ENCODE measurements at places on chromosomes 7 and 10.
A peak's percentile ranks its signal among the peaks of the same experiment; 100 is the strongest.

DNA sequence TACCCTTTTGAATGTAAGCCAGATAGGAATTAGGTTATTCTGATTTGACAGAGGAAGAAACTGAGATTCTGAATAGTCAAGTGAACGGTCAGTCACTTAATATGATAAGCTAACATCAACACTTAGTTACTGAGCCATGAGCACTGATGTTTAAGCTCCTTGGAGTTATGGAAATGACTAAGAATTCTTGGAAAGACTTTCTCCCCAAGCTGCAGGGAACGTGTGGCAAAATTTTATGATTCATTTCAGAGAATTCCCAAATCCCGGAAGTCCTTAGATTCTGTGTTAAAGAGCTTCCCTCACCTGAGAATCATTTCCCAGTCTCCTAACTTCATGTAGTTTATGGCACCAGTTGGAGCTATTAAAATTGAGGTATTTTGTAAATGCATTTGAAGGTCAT is 330.9 kb downstream of the XPNPEP1 start:
- DNase-seq, result no peak

- no peak for DNase-seq
Observed at GRCh38 chr10:74880041-74880440, 53.6 kb downstream of the KAT6B start.

GRCh38 chr10:97034301-97034700 is 151.5 kb downstream of the SLIT1 start:
- DNase-seq, result no peak

GRCh38 chr10:74738052-74738451 is 88.3 kb upstream of the KAT6B start:
- DNase-seq, result no peak

DNA sequence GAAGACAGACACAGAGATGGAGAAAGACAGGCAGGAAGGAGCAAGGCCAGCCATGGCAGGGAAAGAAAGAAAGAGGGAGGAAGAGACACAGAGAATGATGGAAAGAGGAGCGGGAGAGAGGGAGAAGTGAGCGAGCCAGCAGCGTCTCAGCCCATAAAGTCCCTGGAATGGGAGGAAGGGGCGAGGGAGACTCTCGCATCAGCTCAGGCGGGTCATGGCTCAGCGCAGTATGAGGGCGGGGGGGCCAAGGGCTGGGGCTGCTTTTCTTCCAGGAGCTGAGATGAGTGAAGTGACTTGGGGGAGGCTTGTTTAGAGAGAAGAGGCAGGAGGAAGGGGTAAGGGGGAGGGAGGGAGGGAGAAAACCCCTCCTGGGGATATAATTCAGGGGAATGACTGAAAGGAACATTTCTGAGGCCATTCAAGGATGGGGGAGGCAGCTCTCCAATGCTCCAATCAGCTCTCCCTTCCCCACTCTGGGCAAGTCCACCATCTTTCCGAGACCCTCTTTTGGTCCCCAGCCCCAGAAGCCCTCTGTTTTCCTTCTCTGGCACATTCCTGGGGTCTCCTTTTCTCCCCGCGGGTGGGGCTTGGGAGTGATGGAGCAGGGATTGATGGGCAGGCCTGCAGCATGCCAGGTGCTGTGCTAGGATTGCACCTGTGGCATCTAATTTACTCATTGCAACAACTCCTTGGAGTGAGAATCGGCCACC is 87.9 kb downstream of the HIF1AN start:
- DNase-seq, result no peak

- DNase-seq, result no peak
Observed at GRCh38 chr7:17988141-17988540, 39.5 kb downstream of the PRPS1L1 start.

DNA sequence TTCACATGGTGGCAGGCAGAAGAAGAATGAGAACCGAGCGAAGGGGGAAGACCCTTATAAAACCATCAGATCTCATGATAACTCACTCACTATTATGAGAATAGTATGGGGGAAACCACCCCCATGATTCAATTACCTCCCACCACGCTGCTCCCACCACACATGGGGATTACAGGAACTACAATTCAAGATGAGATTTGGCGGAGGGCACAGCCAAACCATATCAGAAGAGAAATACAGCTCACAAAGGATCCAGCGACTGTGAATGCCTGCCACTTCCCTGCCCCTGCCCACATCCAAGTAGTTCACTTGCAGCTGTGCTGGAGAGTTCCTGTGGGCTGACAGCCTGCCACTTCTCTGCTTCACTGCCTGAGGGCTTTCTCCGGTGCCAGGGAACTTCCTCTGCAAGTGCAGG is 148.7 kb downstream of the C7orf25 start:
- DNase-seq, result no peak

DNA sequence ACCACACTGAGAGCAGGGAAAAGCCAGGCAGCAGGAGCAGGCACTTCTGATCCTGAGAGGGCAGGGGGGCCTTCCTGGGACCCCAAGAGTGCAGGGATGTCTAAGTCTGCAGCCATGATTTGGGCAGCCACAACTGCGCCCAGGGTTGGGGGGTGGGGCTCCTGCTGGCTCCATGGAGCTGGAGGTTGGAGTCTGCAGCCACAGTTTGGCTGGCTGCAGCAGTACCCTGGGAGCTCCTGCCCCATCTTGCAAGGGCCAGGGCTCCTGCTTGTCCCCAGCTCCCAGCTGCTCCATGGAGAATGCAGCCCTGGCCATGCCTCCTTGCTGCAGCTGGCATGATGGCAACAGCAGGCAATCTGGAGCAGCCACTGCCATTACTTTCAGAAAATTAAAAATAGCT is 679.7 kb upstream of the LRRTM3 start:
- DNase-seq, result no peak

GRCh38 chr7:50554431-50555322 is 10.5 kb downstream of the DDC start:
- DNase-seq, result no peak

DNA sequence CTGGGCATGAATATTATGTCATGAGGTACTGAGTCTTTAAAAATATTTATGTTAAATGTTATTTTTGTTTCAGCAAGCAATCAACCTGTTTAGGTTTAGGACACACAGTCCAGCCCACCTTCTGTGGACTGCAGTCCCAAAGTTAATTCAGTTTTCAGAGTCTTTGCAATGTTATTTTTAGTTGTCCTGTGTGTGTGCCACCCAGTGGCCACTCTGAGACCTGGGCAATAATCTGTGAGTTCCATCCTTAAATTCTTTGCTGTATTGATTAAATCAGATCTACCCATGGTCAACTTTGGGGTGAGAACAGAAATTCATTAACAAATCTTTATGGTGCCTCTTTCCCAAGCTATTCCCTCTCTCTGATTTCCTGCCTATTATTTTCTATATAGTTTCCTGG is 415.1 kb downstream of the CCSER2 start:
- DNase-seq, result no peak

DNA sequence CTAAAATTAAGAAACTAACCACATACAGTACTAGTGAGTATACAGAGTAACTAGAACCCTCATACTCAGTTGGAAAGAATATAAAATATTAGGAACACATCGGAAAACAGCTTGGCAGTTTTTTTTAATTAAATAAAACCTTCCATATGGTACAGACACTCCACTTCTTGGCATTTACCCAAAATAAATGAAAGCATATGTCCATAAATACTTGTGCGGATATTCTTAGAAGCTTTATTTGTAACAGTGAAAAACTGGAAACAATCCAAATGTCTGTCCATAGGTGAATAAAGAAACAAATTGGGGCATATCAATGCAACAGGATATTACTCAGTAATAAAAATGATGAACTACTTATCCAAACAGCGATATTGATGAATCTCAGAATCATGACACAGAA is 410.0 kb downstream of the HTR7 start:
- DNase-seq, result peak; percentile 15

DNA sequence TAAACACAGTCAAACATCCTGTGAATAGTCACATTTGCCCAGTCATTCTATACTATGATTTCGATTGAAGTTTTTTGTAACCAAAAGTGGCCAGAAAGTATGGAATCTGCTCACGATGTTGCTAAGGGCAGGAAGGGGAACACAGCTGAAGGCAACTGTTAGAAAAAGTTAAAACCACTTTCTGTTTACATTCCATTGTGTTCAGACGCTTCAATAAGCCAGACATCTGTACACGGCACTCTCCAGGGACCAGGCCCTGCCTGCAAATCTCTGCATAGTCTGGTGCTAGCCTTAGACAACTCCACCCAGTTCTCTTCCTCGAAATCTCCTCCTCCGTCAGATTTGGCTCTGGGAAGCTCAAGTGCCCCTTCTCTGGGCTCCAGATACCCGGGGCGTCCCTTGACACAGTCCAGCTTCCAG is 17.1 kb upstream of the TMEM120A start:
- no peak for DNase-seq

DNA sequence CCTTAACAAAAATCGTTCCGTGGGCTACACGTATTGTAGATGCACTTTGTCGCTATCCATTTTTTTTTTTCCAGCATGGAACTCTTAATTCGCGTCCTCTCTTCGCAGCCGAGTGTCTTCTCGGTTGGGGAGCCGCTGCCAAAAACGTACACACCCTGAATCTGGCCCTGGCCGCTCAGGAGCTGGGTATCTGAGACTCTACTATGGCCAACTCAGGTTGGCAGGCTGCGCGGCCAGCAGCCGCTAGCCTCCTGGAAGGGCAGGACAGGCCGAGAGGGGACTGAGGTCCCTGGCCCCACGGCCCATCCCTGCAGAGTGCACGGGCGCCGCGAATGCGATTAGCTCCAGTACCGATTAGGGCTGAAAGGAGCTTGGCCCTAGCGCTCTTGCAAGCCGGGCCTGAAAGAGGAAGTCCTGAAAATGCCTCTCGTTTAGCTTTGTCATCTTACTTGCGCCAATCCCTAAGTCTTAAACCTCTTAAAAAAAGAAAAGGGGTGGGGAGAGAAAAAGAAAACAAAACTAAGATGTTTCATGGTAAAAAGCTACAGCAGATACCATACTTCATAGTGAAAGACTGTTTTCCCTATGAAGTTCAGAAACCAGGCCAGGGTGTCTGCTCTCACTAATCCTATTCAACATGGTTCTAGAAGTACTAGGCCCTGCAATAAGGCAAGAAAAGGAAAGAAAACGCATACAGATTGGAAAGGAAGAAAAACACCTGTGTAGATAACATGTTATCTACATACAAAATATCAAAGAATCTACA is 113.2 kb upstream of the RHEB start:
- no peak for DNase-seq

GRCh38 chr7:140501966-140502365 is 22.7 kb upstream of the MKRN1 start:
- no peak for DNase-seq

- no peak for DNase-seq
Observed at GRCh38 chr10:86668297-86669165, at the start of gene LDB3. TSS of gene LDB3 (plus strand) at chr10:86668511. CDS start at chr10:86668692, 181 bp downstream.

DNA sequence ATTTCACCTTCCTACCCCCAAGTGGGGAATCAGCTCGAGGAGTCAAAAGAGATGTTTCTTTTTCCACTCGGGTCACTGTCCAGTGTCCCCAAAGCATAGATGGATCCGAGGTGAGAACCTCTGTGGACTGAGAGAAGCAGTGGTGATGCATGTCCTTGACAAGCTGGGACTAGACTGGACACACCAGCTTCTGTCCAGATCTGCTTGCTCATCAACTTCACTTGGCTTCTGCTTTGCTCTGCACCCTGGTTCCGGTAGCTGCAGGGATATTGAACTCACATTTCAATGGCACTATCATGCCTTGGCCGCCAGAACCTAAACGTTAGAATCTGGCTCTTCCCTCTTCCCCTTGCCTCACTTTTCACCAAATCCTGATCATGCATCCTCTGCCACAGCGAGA is 50.3 kb upstream of the CXCL12 start:
- no peak for DNase-seq

DNA sequence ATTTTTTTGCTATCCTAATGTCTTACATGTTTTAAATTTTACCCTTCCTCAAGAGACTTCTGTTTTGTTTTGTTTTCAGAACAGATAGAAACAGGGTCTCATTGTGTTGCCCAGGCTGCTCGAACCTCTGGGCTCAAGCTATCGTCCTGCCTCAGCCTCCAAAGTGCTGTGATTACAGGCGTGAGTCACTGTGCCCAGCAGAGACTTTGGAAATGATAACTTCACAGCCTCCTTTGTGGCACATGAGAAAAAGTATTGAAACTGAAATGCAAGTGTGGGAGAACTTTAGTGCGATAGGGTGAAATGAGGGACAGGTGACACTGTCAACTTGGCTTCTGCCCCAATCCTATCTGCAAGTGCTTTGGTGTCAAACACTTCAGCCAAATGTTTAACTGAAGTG is 21.6 kb downstream of the IRF5 start:
- DNase-seq, result no peak

GRCh38 chr10:102230264-102230860 is 4.3 kb downstream of the ELOVL3 start:
- no peak for DNase-seq

- DNase-seq, result no peak
Observed at GRCh38 chr7:157520249-157520648, 183.4 kb downstream of the DNAJB6 start.

DNA sequence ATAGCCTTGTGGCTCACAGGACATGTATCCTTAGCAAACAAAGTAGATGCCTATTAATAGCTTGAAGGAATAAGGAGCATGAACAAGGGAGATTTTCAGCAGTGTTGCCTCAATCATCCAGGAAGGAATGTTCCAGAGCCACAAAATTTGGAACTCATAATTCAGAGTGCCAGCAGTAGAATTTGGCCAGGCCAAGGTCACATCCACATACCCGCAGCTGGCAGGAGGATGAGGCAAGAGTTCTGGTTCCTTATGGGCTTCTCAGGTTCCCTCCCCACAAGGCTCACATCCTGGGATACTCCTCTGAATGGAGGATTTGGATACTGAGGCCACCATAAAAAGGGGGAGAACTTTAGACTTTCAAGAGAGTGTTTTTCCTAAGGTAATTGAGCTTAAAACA is 45.8 kb downstream of the SUFU start:
- DNase-seq, result no peak

GRCh38 chr10:60652628-60653027 is 125.7 kb upstream of the CDK1 start:
- no peak for DNase-seq

GRCh38 chr7:25132430-25132829 is 7.4 kb upstream of the CYCS start:
- no peak for DNase-seq

GRCh38 chr10:10803278-10803677 is 214.4 kb upstream of the CELF2 start:
- DNase-seq, result no peak
